CD4-positive, CD25-positive, alpha-beta regulatory T cell (primary cell): ENCODE measurements at places on chromosomes 4 and X.

- peak; percentile 66 for DNase-seq
These were observed 113.9 kb upstream of the VAMP7 start for GRCh38 chrX:155767051-155767875.

- peak; percentile 82 for DNase-seq
These were observed 46.6 kb downstream of the CCNG2 start for GRCh38 chr4:77203380-77204197.

DNA sequence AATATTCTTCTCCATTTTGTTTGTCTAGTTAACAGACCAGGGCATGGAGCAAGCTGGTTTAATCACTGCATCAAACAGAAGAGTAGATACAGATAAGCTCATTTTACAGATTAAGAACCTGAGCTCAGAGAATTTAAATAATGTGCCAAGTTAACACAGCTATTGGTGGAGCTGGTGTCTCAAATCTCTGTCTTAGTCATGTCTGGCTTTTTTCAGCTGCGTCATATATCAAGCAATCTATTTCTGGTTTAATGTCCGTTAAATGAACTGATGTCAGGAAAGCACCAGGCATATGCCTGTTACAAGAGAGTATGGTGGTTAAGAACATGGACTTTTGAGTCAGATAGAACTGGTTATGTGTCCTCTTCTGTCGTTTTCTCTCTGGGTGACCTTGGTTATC lies 79.8 kb upstream of the ADGRA3 start:
- no peak for DNase-seq

GRCh38 chrX:631802-632365 lies 1.3 kb downstream of the SHOX start:
- no peak for DNase-seq

- DNase-seq, result no peak
These were observed 48.2 kb upstream of the H2AZ1 start for GRCh38 chr4:99998062-99998867.

DNA sequence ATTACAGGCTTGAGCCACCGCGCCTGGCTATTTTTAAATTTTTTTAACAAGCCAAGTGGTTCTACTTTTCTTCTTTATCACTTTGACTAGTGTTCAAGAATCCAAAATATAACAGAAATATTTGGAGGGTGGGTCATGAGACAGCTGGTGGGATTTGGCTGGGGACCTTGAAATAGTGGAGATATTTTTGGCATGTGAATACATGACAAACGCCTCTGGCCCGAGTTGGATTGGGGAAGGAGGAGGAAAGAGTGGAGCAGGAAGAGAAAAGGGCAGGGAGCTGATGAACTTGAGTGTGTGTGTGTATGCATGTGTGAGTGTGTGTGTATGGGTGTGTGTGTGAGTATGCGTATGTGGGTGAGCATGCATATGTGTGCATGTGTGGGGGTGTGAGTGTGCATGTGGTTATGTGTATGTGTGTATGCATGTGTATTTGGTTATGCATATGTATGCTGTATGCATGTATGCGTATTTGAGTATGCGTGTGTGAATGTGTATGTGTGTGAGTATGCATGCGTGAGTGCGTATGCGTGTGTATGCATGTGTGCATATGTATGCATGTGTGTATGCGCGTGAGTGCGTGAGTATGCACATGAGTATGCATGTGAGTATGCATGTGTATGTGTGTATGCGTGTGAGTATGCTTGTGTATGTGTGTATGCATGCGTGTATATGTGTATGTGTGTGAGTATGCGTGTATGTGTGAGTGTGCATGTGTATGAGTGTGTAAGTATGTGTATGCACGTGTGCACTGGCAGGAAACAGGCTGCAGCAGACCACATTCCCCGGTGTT lies 49.6 kb downstream of the JADE1 start:
- DNase-seq, result no peak
